ENCODE measurements at places on chromosomes 1 and 21. TPM values are rescaled to one million over a fixed set of nuclear protein-coding genes. Genes with fewer than 3 reads are reported as not detected.

Gene RUNX1
- total RNA-seq = 41.4 TPM

Gene LEPR
- total RNA-seq = 1.7 TPM

Gene SIK1
- total RNA-seq = 10.0 TPM

Gene MXRA8
- total RNA-seq = not detected

Gene LRRC7
- not detected for total RNA-seq

Gene SLC45A3
- not detected for total RNA-seq

Data from activated naive CD4-positive, alpha-beta T cell treated with anti-CD3 and anti-CD28 coated beads, Interleukin-2, amount 10 ng/mL, durations not matched to agents 5 hours and 36 hours (primary cell).